Spleen (tissue), 13 donors: ENCODE measurements at places on chromosomes 12 and 14. TPM values are rescaled to one million over a fixed set of nuclear protein-coding genes. Genes with fewer than 3 reads are reported as not detected.
A peak's percentile ranks its signal among the peaks of the same experiment; 100 is the strongest.

- H3K27me3 ChIP-seq, result no peaks in the 10 kb centered on the region
- H3K36me3 ChIP-seq, result no peaks in the 10 kb centered on the region
- DNase-seq, result no peak
- no peak overlapping the region for H3K27ac ChIP-seq
- no peak overlapping the region for H3K4me3 ChIP-seq
- no peaks in the 10 kb centered on the region for H3K4me1 ChIP-seq
Measured at GRCh38 chr14:78586681-78587080, 416.5 kb downstream of the NRXN3 start.

GRCh38 chr12:15205341-15206010 lies 15.7 kb downstream of the RERG start:
- H3K4me3 ChIP-seq, result no peak overlapping the region
- no peak overlapping the region for H3K27ac ChIP-seq
- DNase-seq, result no peak
- H3K27me3 ChIP-seq, result no peaks in the 10 kb centered on the region

DNA sequence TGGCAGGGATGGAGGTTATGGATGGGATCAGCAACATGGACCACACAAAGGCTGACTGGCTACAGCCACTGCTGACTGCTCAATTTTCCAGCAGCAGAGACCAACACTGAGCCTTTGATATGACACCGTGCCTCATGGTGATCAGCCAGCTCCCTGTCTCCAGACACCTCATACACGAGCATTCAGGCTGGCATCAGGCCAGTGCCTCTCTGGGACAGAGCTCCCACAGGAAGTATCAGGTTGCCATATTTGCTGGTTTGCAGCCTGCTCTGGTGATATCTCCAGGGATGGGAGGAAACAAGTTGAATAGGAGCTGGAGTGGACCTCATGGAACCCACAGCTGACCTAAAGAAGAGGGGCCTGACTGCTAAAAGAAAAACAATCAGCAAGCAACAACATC lies 471.2 kb upstream of the ATXN7L3B start:
- H3K4me3 ChIP-seq, result no peak overlapping the region
- DNase-seq, result no peak
- no peaks in the 10 kb centered on the region for H3K4me1 ChIP-seq
- no peak overlapping the region for H3K27ac ChIP-seq
- H3K27me3 ChIP-seq, result no peaks in the 10 kb centered on the region

- no peak for DNase-seq
- H3K4me1 ChIP-seq, result peaks cover 16% of the 10 kb centered on the region
- H3K27me3 ChIP-seq, result peaks cover 62% of the 10 kb centered on the region
- peak overlapping the region; percentile 30 for H3K4me3 ChIP-seq
Measured at GRCh38 chr14:60514741-60515491, 6.0 kb downstream of the SIX6 start.

GRCh38 chr14:34994668-34995067 lies 11.9 kb downstream of the SRP54 start:
- H3K27ac ChIP-seq, result no peak overlapping the region
- H3K36me3 ChIP-seq, result peaks cover 5% of the 10 kb centered on the region
- DNase-seq, result no peak
- H3K27me3 ChIP-seq, result no peaks in the 10 kb centered on the region
- peaks cover 9% of the 10 kb centered on the region for H3K4me1 ChIP-seq
- H3K4me3 ChIP-seq, result no peak overlapping the region

GRCh38 chr14:93880021-93880820 lies 46.9 kb upstream of the FAM181A start:
- H3K4me3 ChIP-seq, result no peak overlapping the region
- DNase-seq, result no peak
- peaks cover 11% of the 10 kb centered on the region for H3K27me3 ChIP-seq
- no peaks in the 10 kb centered on the region for H3K36me3 ChIP-seq
- H3K27ac ChIP-seq, result no peak overlapping the region

DNA sequence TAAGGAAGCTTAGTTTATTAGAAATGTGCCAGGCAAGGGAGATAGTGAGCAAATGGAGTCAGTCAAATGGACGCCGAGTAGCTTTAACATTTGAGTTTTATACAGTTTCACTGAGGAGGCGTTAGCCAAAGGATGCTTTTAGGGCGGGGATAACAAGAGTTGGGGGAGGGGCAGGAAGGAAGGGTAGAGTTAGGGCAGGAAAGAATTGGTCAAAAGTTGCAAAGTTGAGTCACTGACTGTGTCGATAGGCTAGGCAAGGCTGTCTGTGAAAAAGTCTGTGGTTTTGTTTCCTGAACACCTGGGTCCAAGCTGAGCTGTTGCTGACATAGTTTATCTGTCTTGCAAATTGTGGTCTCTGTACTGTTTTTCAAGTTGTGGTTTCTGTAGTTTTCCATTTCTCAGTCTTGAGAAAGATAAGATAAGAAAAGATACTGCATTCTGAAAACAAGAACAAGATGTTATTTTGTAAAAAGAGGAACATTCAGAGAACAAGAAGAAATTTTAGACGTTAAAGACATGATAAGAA lies 62.6 kb upstream of the RESF1 start:
- peak overlapping the region; percentile 95 for H3K27ac ChIP-seq
- H3K27me3 ChIP-seq, result no peaks in the 10 kb centered on the region
- peaks cover 36% of the 10 kb centered on the region for H3K4me1 ChIP-seq
- DNase-seq, result peak; percentile 77

DNA sequence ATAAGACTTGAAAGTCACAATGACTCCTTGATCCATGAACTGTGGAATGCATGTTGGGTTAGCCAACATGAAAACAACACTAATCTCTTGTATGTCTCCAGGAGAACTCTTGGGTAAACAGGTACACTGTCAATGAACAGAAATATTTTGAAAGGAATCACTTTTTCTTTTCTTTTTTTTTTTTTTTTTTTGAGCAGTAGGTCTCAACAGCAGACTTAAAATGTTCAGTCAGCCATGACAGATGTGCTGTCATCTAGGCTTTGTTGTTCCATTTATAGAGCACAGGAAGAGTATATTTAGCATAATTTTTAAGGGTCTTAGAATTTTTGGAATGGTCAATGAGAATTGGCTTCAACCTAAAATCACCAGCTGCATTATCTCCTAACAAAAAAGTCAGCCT lies 2.3 kb upstream of the PLEKHA5 start:
- peaks cover 18% of the 10 kb centered on the region for H3K27me3 ChIP-seq
- H3K27ac ChIP-seq, result no peak overlapping the region
- no peak overlapping the region for H3K4me3 ChIP-seq

- H3K4me3 ChIP-seq, result no peak overlapping the region
- H3K27ac ChIP-seq, result no peak overlapping the region
- no peak for DNase-seq
- no peaks in the 10 kb centered on the region for H3K36me3 ChIP-seq
- no peaks in the 10 kb centered on the region for H3K27me3 ChIP-seq
- peaks cover 10% of the 10 kb centered on the region for H3K4me1 ChIP-seq
Measured at GRCh38 chr14:55454264-55455002, 14.0 kb upstream of the TBPL2 start.

GRCh38 chr14:104118006-104118844 lies 20.2 kb upstream of the KIF26A start:
- peaks cover 22% of the 10 kb centered on the region for H3K4me1 ChIP-seq

DNA sequence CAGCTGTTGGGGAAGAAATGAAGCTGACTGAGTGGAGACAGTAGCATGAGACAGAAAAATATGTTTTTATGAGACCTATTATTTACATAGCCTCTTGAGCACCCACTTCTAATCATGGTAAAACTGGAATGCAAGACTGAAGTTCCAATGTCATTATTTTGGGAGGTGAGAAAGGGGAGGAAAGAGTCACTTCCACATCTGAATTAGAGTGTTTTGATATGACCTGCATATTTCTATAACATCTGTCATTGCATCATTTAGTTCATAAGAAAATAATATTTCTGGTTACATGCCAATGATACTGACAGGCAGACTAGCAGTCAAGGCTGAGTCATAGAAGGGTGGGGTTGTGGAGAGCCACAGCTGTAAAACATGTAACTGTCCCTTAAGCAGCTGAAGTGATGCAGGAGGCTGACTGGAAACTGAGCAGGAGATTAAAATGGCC lies 26.7 kb downstream of the NTN4 start:
- H3K4me1 ChIP-seq, result no peaks in the 10 kb centered on the region
- H3K4me3 ChIP-seq, result no peak overlapping the region
- no peak overlapping the region for H3K27ac ChIP-seq
- no peak for DNase-seq

GRCh38 chr14:50082784-50083466 lies 33.4 kb downstream of the VCPKMT start:
- no peaks in the 10 kb centered on the region for H3K27me3 ChIP-seq
- no peak overlapping the region for H3K4me3 ChIP-seq
- peaks cover 76% of the 10 kb centered on the region for H3K4me1 ChIP-seq
- peak; percentile 91 for DNase-seq

GRCh38 chr12:72285861-72286260 lies 13.7 kb downstream of the TRHDE start:
- no peak overlapping the region for H3K4me3 ChIP-seq
- H3K27me3 ChIP-seq, result no peaks in the 10 kb centered on the region
- no peaks in the 10 kb centered on the region for H3K36me3 ChIP-seq
- DNase-seq, result no peak
- no peak overlapping the region for H3K27ac ChIP-seq

- no peaks in the 10 kb centered on the region for H3K27me3 ChIP-seq
- DNase-seq, result no peak
- H3K27ac ChIP-seq, result no peak overlapping the region
- H3K4me1 ChIP-seq, result no peaks in the 10 kb centered on the region
- H3K36me3 ChIP-seq, result no peaks in the 10 kb centered on the region
Measured at GRCh38 chr14:53430870-53431269, 277.7 kb upstream of the DDHD1 start.

DNA sequence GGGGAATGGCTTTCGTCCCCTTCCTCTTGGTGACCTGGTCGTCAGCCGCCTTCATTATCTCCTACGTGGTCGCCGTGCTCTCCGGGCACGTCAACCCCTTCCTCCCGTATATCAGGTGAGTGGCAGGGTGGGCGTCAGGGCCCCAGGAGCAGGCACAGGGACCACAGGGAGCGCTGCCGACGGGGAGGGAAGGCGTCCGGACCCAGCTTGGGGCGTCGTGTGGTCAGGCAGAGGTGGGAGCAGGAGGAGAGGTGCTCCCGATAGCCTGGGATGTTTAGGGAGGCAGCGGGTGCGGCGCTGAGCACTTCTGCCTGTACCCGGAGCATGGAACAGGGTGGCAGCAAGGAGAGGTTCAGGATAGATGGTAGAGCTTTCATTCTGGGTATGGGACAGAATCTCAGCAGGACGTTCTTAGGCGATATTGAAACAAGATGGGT lies 444 bp downstream of the DRAM1 start:
- DNase-seq, result no peak
- peak overlapping the region; percentile 93 for H3K27ac ChIP-seq
- H3K4me1 ChIP-seq, result peaks cover 3% of the 10 kb centered on the region
- H3K36me3 ChIP-seq, result peaks cover 9% of the 10 kb centered on the region

DNA sequence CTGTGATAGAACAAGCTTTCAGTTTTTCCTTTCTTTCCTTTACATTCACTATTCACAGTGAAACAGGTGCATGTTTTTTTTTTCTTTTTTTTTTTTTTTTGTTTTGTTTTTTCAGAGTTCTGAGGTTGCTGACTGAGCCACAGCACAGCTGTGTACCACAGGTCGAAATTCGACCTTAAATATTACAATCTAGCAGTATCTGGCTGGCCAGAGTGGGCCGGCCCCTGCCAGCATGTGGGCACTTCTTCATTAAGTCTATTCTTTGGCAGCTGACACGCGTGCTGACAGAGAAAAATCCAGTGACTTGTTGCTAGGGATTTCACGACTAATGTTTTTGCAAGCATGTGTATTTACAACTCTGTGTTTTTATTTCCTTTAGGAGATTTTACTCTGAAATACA lies 33.9 kb downstream of the FBXO33 start:
- H3K4me3 ChIP-seq, result no peak overlapping the region
- no peaks in the 10 kb centered on the region for H3K27me3 ChIP-seq
- H3K4me1 ChIP-seq, result no peaks in the 10 kb centered on the region

DNA sequence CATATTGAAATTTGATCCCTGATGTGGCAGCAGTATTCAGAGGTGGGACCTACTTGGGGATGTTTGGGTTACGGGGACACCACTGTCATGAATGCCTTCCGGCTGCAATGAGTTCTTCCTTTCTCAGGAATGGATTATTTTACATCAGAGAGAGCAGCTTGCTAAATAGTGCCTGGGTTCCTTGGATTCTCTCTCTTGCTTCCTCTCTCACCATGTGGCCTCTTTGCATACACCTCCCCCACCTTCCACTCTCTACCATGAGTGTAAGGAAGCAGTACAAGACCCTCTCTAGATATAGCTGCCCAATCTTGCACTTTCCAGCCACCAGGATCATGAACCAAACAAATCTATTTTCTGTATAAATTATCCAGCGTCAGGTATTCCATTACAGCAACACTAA lies 15.4 kb upstream of the SCAF11 start:
- H3K4me3 ChIP-seq, result no peak overlapping the region
- H3K27me3 ChIP-seq, result no peaks in the 10 kb centered on the region
- no peak overlapping the region for H3K27ac ChIP-seq
- no peak for DNase-seq
- no peaks in the 10 kb centered on the region for H3K4me1 ChIP-seq
- H3K36me3 ChIP-seq, result no peaks in the 10 kb centered on the region

Gene TAS2R19
- total RNA-seq, result 7.9 TPM

Gene GPX2
- total RNA-seq, result not detected

Gene SRRM4
- not detected for total RNA-seq

Gene SERPINA3
- total RNA-seq, result 10.1 TPM

Gene CIPC
- total RNA-seq, result 14.9 TPM

Gene PRPH
- 1.3 TPM for total RNA-seq

Gene PPP4R3A
- total RNA-seq, result 90.5 TPM

Gene KLRG1
- 33.8 TPM for total RNA-seq

Gene ZDHHC17
- total RNA-seq, result 37.9 TPM

Gene GPR84
- 0.97 TPM for total RNA-seq
